Pons (tissue), 1 donor: ENCODE measurements at places on chromosomes 5 and 9.

- DNase-seq: no peak
Observed at GRCh38 chr5:14851999-14852526, 19.5 kb downstream of the ANKH start.

DNA sequence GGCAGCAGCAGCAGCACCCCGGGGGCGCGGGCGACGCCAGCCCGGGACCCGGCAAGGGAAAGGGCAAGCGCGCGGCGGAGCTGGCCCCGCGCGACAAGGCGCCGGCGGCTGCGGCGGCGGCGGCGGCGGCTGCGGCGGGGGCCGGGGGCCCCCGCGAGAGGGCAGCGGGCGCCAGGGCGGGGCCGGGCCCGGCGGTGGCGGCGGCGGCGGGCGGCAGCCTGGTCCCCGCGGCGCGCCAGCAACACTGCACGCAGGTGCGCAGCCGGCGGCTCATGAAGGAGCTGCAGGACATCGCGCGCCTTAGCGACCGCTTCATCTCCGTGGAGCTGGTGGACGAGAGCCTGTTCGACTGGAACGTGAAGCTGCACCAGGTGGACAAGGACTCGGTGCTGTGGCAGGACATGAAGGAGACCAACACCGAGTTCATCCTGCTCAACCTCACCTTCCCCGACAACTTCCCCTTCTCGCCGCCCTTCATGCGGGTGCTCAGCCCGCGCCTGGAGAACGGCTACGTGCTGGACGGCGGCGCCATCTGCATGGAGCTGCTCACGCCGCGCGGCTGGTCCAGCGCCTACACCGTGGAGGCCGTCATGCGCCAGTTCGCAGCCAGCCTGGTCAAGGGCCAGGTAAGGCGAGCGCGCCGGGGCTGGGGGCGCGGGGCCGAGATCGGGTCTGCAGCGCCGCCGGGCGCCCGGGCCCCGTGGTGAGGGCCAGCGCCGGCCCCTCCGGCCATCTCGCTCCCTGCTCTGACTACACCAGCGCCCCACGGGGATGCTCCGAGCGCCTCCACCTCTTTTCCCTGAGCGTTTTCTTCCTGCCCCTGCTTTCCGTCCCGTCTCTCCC is at the start of gene UBE2QL1:
TSS of gene UBE2QL1 (plus strand) at position 238 of the 843 bp plus-strand sequence. CDS start at position 273, 35 bp downstream.
- DNase-seq: no peak

- DNase-seq: no peak
Observed at GRCh38 chr5:96957254-96958049, 21.6 kb downstream of the LNPEP start.

GRCh38 chr5:67515762-67516161 is 319.2 kb upstream of the CD180 start:
- no peak for DNase-seq

GRCh38 chr9:86219606-86220005 is 39.9 kb downstream of the C9orf153 start:
- no peak for DNase-seq

DNA sequence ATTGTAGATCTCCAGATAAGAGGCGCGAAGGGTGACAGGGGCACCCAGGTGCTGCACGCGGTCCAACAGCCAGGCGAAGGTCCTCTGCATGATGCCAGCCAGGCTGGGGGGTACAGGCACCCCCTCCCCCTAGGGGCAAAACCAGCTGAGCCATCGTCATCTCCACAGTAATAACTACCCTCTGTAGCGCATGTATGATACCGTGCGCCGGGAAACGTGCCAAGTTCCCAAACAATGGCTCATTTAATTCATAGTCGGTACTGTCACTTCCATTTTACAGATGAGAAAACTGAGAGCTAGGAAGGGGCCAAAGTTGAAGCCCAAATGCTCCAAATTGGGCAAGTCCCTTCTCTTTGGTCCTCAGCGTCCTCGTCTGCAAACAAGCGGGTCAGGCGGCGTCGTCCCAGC is 1.5 kb downstream of the KIF12 start:
- no peak for DNase-seq

- DNase-seq: no peak
Observed at GRCh38 chr9:26216702-26217101, 538.5 kb upstream of the TUSC1 start.

- DNase-seq: no peak
Observed at GRCh38 chr5:143737062-143737461, 74.9 kb upstream of the HMHB1 start.

DNA sequence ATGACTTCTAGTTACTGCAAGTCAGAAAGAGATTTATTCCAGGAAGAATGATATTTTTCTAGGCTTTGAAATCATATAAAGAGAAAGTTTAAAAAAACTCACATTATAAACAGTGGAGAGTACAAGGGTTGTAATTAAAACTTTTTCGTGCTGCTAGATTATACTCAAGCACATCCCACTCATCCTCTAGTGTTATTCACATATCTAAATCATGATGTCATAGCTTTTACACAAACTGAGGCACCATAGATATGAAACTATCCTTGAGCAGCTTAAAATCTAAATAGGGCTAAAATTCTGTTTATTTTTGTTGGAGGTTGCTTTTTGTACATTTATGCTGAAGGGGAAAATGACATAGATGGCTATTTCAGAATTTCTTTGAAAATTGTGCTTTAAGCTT is 30.0 kb downstream of the TENT2 start:
- no peak for DNase-seq

GRCh38 chr5:147918899-147919298 is 12.6 kb upstream of the C5orf46 start:
- no peak for DNase-seq
